ENCODE measurements at places on chromosomes 12 and 14. TPM values are rescaled to one million over a fixed set of nuclear protein-coding genes. Genes with fewer than 3 reads are reported as not detected.

RNFT2 gene
- total RNA-seq, result 2.2 TPM

OR4K17 gene
- not detected for total RNA-seq

FKBP11 gene
- 34.2 TPM for total RNA-seq

ANO4 gene
- total RNA-seq, result 0.33 TPM

WNT5B gene
- 10.1 TPM for total RNA-seq

BHLHE41 gene
- 15.9 TPM for total RNA-seq

GRIN2B gene
- 0.05 TPM for total RNA-seq

SLCO1B3 gene
- not detected for total RNA-seq

PRH2 gene
- total RNA-seq, result not detected

NTN4 gene
- 24.6 TPM for total RNA-seq

SERPINA5 gene
- 13.6 TPM for total RNA-seq

CYP27B1 gene
- 0.57 TPM for total RNA-seq

VDR gene
- total RNA-seq, result 9.6 TPM

GYS2 gene
- not detected for total RNA-seq

FGD6 gene
- total RNA-seq, result 7.4 TPM

CLEC4D gene
- 0.71 TPM for total RNA-seq

DAO gene
- 0.28 TPM for total RNA-seq

CLBA1 gene
- total RNA-seq, result 5.6 TPM

TAS2R9 gene
- not detected for total RNA-seq

RERG gene
- total RNA-seq, result 98.8 TPM

KLRC2 gene
- total RNA-seq, result 0.46 TPM

PLXNC1 gene
- total RNA-seq, result 15.3 TPM

CCDC38 gene
- total RNA-seq, result not detected

LMNTD1 gene
- total RNA-seq, result not detected

A2ML1 gene
- total RNA-seq, result not detected

PRICKLE1 gene
- total RNA-seq, result 19.4 TPM

GARIN6 gene
- not detected for total RNA-seq

POLE2 gene
- total RNA-seq, result 3.2 TPM

PPFIA2 gene
- total RNA-seq, result 62.6 TPM

CDCA3 gene
- 0.52 TPM for total RNA-seq

MFAP5 gene
- total RNA-seq, result 61.0 TPM

SIX1 gene
- 4.3 TPM for total RNA-seq

MYF5 gene
- total RNA-seq, result not detected

KRT7 gene
- 4.1 TPM for total RNA-seq

HRK gene
- not detected for total RNA-seq

IFNG gene
- not detected for total RNA-seq

RNU6-8 gene
- total RNA-seq, result not detected

MIPOL1 gene
- 16.7 TPM for total RNA-seq

CCDC184 gene
- total RNA-seq, result 0.48 TPM

KRT72 gene
- not detected for total RNA-seq
